Globus pallidus (tissue), 1 donor: ENCODE measurements at places on chromosomes 5 and 9.
A peak's percentile ranks its signal among the peaks of the same experiment; 100 is the strongest.

DNA sequence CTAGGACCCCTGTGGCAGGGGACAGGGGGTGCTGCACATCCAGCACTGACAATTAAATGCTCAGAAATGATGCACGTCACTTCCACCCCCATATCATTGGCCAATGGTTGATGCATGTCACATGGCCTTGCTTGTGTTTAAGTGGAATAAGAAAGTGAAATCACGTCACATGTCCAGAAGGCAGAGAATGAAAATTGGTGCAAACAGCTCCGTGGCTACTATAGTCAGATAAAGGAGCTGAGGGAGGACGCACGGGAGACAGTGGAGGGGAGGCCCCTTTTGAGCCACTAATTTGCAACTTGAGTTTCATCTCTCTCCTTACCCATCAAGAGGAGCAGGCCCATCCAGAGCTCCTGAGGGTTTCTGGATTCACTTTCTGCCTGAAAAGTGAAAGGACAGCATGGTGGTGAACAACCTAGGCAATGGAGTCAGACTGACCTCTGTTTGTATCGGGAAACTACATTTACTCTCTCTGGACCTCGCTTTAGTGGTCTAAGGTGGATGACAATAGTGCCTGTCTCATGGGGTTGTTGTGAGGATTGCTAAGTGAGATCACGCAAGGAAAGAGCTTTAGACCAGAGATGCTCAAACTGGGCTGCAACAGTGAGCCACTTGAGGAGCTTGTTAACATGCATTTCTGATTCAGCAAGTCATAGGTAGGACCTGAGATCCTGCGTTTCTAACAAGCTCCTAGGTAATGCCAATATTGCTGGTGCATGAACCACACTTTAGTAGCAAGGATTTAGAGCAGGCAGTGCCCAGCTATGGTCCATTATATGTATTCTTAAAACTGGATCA lies 133.9 kb upstream of the ADRA1B start:
- DNase-seq, result no peak

DNA sequence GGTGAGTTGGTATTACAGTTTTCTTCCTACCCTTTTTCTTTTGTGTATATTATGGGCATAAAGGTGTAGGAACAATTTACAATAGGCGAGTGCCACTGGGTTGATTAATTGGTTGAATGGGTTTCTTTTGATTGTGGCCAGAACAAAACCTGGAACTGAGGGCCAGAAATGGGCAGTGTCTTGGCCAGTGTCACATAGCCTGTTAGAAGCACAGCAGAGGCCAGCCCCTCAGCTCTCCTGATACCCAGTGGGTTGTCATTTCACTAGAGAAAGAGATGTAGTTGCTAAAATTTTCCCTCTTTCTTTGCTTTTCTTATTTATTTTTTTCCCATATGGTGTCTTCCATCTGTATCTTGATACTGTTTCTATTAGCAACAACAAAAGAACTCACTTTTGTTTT lies 38.8 kb upstream of the SEMA6A start:
- no peak for DNase-seq

GRCh38 chr5:180816608-180817534 lies 14.3 kb upstream of the MGAT1 start:
- no peak for DNase-seq

- no peak for DNase-seq
Observed at GRCh38 chr9:84512493-84512892, 157.0 kb upstream of the NTRK2 start.

DNA sequence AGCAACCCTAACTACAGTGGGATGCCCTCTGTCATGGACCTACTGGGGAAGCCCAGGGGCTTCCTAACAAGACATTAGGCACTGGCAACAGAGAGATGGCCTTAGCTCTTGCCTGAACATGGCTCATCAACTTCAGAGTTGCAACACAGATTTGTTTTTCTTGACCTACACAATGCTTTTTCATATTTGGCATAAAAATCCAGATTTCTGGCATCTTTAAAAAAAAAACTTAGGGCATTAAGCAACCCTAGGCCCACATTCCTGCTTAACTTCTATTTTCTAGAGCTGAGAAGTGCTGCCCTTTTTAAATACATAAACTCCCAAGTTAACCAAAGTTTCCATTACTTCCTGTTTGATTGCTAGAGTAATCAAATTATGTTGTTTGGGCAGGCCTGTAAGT lies 8.0 kb downstream of the GRIA1 start:
- no peak for DNase-seq

- DNase-seq, result no peak
Observed at GRCh38 chr5:59554501-59554900, 339.0 kb downstream of the PDE4D start.

DNA sequence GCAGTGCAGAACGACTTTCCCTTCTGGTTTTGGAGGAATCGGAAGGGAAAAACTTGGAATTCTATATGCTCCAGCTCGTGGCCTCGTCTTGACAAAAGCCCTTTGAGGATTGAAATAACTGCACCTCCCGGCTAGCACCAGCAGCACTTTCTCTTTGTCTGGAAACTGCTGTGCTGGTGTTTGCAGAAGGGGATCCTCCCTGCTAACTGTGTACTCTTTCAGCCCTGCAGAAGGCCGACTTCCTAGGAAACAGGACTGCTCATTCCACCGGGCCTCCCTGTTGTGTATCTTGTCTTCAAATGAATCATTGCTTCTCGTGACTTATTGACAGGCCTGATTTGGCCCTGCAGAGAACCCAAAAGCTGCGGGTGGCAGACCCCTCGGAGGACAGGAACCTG lies 23.6 kb downstream of the STC2 start:
- no peak for DNase-seq

DNA sequence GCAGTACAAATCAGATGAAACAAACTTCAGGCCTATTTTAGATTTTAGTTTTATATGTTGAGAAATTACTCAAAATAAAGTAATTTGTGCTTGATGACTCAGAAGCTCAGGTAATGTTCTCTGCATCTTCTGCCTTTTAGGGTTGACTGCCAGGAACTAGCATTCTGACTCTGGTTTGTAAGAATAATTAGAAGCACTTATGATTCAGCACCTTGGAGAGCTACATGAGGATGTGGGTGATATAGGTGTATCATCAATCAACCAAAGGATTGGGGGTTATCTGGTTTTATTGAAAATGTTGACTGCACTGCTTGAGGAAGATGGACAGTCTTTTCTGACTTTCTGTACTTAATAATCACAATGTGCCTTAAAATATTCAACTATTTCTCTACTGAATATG lies 118.7 kb upstream of the SGCD start:
- no peak for DNase-seq

GRCh38 chr5:126515337-126515736 lies 79.7 kb downstream of the ALDH7A1 start:
- DNase-seq, result no peak

- peak; percentile 11 for DNase-seq
Observed at GRCh38 chr9:20788526-20789451, 104.7 kb downstream of the FOCAD start.

GRCh38 chr5:109027983-109028607 lies 280.4 kb downstream of the FER start:
- DNase-seq, result no peak

DNA sequence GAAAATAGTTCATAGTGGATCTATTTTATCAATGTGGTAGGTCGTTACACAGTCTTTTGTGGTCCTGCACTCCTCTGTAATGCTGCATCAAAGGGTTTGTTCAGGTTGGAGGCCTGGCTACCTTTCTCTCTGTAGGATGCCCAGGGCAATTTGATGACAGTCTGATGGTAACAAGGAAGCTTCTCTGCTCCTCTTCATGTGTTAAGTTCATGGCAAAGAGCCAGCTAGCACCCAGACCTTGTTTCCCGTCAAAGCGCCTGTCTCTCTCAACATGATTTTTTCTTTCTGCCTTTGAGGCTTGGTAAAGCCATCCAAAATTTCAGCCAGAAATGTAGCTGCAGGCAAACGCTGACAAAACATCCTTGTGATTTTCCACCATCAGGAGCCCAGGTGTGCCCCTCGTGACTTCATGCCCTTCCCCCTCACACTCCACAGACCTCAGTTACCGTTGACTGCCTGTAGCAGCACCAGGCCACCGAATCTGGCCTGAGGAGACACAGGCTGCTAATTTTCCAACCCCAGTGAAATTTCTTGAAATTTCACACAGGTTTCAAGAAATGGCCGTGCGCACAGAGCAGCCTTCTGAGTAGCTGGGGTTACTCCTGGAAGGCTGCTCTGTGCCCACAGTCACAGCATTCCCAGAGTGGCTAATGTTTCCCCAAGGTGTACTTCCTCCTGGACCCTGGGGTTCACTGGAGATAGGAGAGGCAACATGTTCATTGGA lies 292.7 kb downstream of the CWC27 start:
- DNase-seq, result no peak

- no peak for DNase-seq
Observed at GRCh38 chr5:80959138-80959537, 1.0 kb upstream of the RASGRF2 start.

GRCh38 chr5:143570989-143571388 lies 167.5 kb upstream of the NR3C1 start:
- no peak for DNase-seq

DNA sequence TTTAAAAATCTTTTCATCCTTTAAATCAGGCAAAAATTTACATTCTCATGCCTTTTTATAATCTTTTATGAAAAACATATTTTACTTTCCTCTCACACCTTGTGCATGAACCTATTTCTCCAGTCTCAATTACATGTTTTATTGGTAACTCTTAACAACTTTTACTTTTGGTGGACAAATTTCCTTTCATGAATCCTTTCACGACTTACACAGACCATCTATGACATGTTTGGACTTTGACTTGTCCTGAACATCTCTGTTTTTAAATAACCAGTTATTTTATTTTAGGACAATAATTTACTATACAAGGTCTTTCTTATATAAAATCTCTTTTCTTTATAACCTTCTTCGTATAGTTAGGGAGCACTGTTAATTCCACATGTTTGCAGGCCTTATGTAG lies 26.5 kb upstream of the MTMR12 start:
- no peak for DNase-seq

DNA sequence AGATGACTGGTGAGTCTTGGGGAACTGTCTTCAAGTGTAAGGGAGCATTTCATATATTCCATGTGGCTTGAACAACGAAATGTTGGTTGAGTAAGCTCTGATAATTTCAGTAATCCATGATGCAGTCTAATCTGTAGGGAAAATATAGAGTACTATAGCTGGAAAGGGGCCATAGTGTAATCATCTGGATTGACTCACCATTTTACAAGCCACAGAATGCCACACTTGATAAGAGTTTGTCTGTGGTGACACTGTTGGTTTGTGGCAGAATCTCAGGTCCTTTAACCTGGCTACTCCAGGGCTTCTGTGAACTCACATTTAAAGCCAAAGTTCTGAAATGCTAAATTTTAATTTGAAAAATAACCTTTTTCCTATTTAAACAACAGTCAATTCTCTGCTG lies 16.3 kb upstream of the MAML1 start:
- no peak for DNase-seq

GRCh38 chr9:35729700-35730485 lies 2.1 kb downstream of the TLN1 start:
- peak; percentile 57 for DNase-seq

DNA sequence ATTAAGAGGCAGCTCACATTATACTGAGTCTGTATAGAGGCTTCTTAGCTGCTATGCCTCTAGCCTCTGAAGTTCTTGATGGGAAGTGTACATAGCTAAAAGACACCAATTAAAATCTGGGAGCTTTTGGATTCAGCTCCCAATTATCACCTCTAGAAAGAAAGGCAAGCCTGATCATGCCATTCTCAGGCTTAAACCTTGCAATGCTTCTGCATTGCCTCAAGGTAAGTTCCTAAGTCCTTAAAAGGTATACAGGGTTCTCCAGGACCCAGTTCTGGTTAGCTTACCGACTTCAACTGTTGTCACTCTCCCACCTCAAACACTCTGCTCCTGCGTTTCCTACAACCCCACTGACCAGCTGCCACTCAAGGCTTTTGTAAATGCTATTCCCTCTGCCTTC lies 17.5 kb upstream of the CCL28 start:
- no peak for DNase-seq

GRCh38 chr5:120527251-120527650 lies 63.2 kb downstream of the PRR16 start:
- no peak for DNase-seq

DNA sequence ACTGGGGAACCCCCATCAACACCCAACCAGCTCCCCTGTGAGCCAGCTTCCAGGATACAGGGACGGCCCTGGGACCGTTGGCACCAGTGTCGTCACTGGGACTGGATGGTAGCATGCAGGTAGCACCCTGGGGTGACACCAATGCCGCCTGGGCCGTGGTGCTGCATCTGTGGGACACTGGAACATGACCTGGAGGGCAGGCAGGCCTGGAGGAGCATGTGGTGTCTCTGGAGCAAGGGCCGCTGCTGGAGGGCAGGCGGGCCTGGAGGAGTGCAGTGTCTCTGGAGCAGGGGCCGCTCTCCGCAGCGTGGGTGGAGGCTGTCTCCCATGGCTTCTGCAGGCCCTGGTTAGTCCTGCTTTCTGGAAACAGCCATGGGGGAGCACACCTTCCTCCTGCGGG lies 13.1 kb downstream of the LPCAT1 start:
- DNase-seq, result no peak

- no peak for DNase-seq
Observed at GRCh38 chr5:58446024-58446423, 13.9 kb downstream of the PLK2 start.

- no peak for DNase-seq
Observed at GRCh38 chr5:84696651-84697050, 312.0 kb upstream of the EDIL3 start.

GRCh38 chr9:127803507-127804352 lies 1.0 kb downstream of the FPGS start:
- DNase-seq, result no peak

- no peak for DNase-seq
Observed at GRCh38 chr5:52846182-52846842, 58.6 kb downstream of the ITGA1 start.

DNA sequence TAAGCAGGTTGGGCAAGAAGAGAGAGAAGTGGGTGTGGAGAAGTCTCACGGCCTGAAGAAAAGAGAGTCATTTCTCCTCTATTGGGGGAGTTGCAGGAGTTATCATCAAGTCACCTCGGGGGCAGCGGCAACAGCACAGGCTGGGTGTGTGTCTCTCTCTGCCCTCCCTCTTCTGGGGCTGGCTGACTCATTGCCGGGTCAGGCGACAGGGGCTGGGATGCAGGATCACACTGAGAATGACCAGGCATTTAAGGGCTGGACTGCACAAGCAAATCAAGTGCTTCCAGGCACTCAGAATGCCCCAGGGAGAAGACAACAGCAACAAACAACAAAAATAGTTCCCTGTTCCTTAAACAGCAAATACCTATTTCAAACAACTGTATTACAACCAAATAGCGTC lies 6.3 kb upstream of the EQTN start:
- no peak for DNase-seq

- no peak for DNase-seq
Observed at GRCh38 chr9:37264539-37264938, 144.2 kb downstream of the ZCCHC7 start.

GRCh38 chr9:134985451-134985850 lies 67.7 kb upstream of the FCN1 start:
- no peak for DNase-seq

- no peak for DNase-seq
Observed at GRCh38 chr9:16752601-16753000, 117.9 kb downstream of the BNC2 start.

GRCh38 chr5:133460172-133460758 lies 152.1 kb downstream of the FSTL4 start:
- no peak for DNase-seq
